Left ventricle myocardium superior (tissue), 1 donor: ENCODE measurements at places on chromosomes 3 and 15. TPM values are rescaled to one million over a fixed set of nuclear protein-coding genes. Genes with fewer than 3 reads are reported as not detected.
A peak's percentile ranks its signal among the peaks of the same experiment; 100 is the strongest.

DUOXA1 gene
- 0.59 TPM for total RNA-seq

LTK gene
- 1.5 TPM for total RNA-seq

DNA sequence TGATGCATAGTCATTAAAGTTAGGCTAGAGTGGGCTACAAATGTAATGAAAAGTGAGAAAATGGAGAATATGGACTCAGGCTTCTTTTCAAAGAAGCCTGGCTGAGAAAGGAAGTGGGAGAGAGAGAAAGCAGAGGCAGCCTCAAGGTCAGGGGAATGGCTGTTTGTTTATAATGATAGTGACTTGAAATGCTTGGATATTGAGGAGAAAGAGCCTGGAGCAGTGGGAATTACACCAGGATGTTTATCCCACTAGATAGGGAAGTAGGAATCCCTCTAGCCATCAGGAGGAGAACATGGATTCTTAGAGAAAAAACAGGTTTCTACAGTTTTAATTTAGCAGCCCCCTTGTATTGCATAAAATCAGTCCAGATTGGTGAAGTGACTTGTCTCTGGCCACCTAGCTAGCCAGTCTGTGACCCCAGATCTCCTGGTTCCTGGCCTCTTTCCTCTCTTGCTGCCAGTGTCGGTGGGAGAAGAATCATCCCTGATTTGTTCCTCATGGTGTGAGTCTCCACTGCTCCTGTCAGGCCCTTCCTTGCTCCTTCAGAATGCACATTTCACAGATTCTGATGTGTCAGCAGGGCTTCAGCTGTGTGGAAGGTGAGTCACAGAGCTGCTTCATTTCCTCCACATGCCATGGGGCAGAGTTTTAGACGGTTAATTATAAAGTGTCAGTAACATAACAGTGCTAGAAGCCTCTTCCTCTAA lies 32.9 kb downstream of the SEMA6D start:
- no peak for DNase-seq

SMARCC1 gene
- total RNA-seq: 27.0 TPM

DNA sequence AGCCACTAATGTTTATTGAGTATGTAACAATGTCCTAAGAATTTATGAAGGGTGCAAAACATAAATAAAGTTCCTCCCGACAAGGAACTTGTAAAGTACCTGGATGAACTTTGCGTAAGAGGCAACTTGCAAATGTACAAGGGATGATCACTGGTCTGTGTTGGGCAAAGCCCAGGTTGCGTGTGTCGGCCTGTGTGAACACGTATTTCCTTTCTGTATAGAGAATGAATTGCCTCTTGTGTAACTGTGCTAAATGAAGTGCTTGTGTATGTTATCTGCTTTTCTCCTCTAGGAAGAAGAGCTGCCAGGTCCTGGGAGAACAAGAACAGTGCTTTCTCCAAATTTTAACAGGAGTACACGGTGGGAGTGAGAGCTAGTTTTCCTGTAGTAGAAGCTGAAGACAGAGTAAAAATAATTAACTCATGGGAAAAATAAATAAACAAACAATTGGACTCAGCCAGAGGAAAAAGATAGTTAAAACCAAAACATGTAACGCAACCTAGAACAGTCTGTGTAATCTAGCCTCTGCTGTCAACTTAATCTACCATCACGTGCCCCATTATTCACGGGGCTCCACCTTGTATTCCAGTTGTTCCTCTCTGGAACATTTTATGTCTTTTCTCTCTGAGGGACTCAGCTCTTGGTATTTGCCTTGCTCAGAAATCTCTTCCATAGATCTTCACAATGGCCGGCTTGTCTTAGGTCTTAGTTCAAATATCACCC lies 83.7 kb upstream of the RASGRP1 start:
- no peak for DNase-seq

GRCh38 chr3:95134693-95135413 lies 1072.0 kb downstream of the NSUN3 start:
- DNase-seq: no peak

DNA sequence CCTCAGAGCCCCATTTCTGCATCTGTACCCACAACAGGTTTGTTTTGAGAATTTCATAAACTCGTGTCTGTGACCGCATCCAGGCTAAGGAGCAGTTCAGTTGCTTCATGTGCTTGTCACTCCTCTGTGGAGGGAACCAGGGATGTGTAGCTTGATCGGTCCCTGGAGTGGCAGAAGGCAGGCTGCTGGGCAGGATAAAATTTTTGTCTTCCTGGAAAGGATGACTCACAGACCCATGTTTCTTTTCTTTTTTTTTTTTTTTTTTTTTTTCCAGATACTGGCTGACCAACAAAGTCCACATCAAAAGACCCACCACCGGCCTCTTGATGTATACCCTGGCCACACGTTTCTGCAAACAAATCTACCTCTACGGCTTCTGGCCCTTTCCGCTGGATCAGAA lies 70.1 kb downstream of the ST8SIA2 start:
- no peak for DNase-seq

- no peak for DNase-seq
These were observed 975.5 kb upstream of the CFAP20DC start for GRCh38 chr3:60025096-60026050.

DNA sequence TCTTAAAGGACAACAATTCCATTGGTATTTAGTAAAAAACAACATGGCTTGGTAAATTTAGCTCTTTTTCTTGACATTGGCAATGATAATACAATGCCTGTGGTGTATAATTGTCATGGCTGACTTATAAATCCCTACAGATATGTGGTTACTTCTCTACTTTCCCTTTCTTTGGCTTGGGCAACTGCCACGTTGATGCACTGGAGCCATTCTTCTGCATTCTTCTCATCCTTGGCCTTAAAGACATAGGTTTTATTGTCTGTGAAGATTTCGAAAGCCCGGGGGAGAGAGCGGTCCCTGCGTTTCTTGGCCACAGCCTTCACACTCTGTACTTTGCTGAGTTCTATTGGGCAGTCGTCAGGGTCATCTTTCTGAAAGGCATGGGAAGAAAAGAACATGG lies 101.1 kb upstream of the CCNL1 start:
- DNase-seq: no peak

GRCh38 chr15:87167055-87167454 lies 1087.4 kb downstream of the AGBL1 start:
- DNase-seq: no peak

RLBP1 gene
- total RNA-seq: not detected

GRCh38 chr15:50251638-50252182 lies 13.8 kb downstream of the HDC start:
- DNase-seq: no peak

GRCh38 chr3:5187920-5188418 lies 462 bp downstream of the EDEM1 start:
- DNase-seq: peak; percentile 67

DNA sequence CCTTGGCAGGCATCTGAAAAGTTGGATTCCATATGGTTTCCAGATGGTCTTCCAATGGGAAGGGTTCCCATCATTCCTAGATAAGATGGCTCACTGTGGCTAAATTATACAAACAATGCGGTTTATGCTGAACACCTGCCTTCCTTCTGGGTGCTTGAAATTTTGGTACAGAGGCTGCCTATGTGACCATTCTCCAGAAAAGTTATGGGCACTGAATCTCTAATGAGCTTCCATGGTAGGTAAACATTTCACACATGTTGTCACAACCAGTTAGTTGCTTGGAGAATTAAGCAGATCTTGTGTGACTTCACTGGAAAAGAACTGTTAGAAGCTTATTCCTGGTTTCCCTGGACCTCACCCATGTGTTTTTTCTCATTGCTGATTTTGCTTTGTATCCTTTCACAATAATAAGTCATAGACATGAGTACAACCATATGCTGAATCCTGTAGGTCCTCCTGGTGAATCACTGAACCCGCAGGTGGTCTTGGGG lies 30.1 kb downstream of the PLOD2 start:
- no peak for DNase-seq

DNA sequence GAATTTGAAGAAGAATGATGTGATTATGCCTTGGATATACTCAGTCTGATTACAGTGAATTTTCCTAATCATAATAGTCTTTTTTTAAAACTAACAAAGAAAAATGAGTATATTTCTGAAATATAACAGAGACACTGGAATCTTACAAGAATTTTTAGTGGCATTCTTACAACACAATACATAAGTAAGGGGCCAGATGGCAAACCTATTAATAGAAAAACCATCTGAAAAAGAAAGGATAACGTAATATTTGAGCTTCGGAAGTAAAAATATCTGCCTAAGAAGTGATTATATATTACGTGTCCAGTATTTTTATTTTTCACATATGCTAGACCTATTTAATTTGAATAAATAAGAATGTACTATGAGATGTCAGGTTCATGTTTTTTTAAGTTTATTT lies 452.8 kb downstream of the NAALADL2 start:
- no peak for DNase-seq

DNA sequence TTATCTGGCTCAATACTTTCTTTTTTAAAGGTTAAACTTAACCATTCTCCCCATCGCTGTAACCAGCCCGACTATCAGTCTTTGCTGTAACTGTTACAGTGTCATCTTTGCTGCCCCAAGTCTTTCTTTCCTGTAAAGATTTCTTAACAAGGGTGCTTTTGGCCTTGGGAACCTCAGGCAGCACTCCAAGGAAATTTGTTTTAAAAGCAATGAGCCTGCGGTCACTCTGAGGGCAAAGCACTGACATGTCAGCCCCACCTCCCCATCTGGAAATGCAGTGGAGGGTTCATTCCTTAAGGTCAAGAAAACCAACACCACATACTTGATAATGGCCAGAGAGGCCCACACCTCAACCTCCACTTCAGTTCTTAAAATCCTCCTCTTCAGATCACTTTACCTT lies 3.2 kb downstream of the TRANK1 start:
- no peak for DNase-seq
